ENCODE measurements at places on chromosomes 3 and 15.

- no peak for DNase-seq
Observed at GRCh38 chr15:99958426-99959097, 225.3 kb upstream of the LYSMD4 start.

- DNase-seq, result no peak
Observed at GRCh38 chr3:112767177-112767576, 79.5 kb downstream of the CD200R1L start.

GRCh38 chr3:4807381-4808280 lies 171.6 kb upstream of the BHLHE40 start:
- DNase-seq, result no peak

GRCh38 chr3:26522919-26523318 lies 99.7 kb upstream of the LRRC3B start:
- DNase-seq, result no peak

DNA sequence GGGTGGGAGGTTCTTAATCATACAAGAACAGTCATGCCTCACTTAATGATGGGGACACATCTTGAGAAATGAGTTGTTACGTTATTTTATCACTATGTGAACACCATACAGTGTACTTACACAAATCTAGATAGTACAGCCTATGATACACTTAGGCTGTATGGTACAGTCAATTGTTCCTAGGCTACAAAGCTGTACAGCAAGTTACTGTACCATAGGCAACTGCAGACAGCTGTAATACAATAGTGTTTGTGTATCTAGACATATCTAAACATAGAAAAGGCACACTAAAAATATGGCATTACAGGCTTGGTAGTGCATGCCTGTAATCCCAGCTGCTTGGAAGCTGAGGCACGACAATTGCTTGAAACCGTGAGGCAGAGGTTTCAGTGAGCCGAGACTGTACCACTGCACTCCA lies 55.7 kb upstream of the PLXND1 start:
- DNase-seq, result no peak

DNA sequence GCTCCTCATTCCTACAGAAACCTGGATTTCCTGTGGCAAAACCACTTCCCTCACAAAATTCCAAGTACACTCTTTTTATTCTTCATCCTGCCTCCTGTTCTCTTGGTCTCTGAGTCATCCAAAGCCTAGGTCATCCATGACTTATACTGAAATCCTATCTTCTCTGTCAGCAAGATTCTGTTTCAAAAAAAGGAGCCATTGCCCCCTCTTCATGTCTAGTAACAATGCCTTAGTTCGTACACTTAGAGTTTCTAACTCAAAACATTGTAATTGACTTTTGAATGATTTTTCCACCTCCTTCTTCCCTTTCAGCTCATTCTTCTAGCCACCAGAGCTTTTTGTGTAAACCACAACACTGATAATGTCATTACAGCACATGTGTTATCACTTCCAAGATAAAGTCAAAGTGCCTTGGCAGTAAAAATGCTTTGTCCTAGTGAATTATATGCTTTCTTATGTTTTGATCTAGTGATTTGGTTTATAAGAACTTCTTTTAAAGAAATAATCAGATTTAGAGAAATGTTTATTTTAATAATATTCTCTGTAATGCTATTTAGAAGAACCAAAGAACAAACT lies 256.5 kb upstream of the NECTIN3 start:
- no peak for DNase-seq

- DNase-seq, result no peak
Observed at GRCh38 chr15:83733206-83733605, 79.3 kb downstream of the ADAMTSL3 start.

DNA sequence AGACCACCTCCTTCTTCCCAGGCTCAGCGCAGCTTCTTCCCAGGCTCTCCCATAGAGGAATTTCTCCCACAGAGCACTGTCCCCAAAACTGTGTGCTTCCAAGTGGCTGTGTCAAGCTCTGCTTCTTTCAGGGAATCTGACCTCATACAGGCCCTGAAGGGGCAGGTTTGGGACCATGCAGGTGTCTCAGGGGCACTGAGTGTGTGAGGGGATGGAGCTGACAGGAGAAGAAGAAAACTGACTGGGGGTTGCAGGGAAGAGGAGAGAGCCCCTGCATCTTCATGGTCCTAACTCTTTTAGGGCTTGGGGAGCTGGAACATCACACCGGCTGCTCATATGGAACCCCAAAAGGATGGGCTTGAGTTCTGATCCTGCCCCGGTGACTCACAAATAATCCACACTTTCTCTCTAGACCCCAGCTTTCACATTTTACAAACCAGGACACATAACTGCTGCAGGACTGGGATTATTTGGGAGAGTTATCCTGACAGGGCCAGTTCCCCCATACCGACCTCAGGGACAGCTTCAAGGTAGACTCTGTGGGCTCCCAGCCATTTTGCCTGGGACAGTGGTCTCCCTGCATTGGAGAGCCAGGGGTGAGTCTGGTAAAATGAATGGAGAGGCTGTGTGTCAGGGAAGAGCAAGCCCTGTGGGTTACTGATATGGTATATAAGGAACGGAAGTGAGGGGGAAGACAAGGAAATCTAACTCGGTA lies 316.1 kb downstream of the TLE3 start:
- DNase-seq, result no peak

- no peak for DNase-seq
Observed at GRCh38 chr3:158748237-158748828, 16.1 kb upstream of the RARRES1 start.

DNA sequence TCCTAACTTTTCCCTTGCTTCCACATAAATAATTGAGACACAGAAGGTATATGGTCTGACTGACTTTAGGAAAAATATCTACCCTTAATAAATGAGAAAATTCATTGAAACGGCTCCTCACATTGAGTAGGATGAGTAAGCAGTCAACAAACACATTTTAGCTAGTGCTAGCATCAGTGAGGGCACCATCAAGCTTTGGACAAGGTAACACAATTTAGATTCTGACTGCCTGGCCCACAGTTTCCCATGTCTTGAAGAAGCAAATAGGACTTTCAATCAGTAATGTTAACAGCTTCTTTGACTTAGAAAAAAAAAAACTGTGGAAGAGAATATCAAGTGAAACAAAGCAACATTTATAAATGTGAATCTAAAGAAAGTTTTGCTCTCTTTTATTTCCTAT lies 70.1 kb upstream of the MBNL1 start:
- no peak for DNase-seq

GRCh38 chr15:62644216-62644888 lies 398.2 kb upstream of the TPM1 start:
- no peak for DNase-seq

- DNase-seq, result no peak
Observed at GRCh38 chr15:31329640-31330010, 3.0 kb downstream of the KLF13 start.
